Liver (tissue), 10 donors: ENCODE measurements at places on chromosomes 2 and 18. TPM values are rescaled to one million over a fixed set of nuclear protein-coding genes. Genes with fewer than 3 reads are reported as not detected.

GRCh38 chr2:144414324-144414845 lies 105.5 kb downstream of the ZEB2 start:
- no peak for DNase-seq

- no peak for DNase-seq
Observed at GRCh38 chr18:55779691-55780585, 191.9 kb upstream of the TCF4 start.

- DNase-seq, result no peak
Observed at GRCh38 chr2:108916796-108917421, 72.1 kb downstream of the EDAR start.

DNA sequence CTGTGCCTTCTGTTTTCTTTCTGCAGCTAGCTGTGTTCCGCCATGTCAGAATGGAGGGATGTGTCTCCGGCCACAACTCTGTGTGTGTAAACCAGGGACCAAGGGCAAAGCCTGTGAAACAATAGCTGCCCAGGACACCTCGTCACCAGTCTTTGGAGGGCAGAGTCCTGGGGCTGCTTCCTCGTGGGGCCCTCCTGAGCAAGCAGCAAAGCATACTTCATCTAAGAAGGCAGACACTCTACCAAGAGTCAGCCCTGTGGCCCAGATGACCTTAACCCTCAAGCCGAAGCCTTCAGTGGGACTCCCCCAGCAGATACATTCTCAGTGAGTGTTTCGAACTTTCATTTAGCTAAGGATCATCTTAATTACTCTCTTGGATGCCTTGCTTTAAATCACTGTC lies 74.1 kb downstream of the LTBP1 start:
- no peak for DNase-seq

DNA sequence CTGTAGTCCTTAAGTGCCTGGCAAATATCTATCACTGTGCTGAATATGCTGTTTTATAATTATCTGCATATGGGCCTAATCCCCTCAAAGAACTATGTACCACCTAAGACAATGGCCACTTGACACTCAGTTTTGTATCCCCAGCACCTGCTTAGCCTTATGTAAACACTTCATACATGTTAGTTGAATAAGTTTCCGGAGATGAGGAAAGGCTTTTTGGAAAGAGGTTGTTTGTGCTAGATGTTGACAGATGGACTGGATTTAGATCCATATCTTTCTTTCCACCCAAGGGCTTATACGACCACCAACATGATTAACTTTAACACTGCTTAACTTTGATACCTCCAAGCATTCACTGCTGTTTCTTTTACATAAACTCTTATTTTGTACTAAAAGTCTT lies 63.3 kb downstream of the FAM228A start:
- no peak for DNase-seq

DNA sequence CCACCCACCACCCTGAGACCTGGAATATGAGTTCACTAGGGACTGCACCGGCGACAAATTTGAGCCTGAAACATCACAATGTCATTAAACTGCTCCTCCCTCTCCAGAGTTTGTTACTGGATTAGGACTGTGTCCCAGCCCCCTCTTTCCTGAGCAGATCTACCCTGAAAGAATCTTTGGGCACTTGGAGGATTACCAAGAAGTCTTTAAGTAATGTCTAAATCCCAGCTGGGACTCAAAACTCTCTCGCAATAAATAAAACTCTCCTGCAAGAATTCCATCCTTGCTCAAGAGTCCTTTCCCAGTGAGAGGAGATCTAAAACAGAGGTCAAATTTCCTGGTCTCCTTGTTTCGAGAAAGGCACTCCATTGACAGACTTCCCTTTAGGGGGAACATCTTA lies 20.9 kb downstream of the GKN2 start:
- no peak for DNase-seq

GRCh38 chr2:51619961-51620360 lies 588.0 kb upstream of the NRXN1 start:
- DNase-seq, result no peak

- DNase-seq, result no peak
Observed at GRCh38 chr18:62101321-62101721, 85.5 kb downstream of the PIGN start.

- no peak for DNase-seq
Observed at GRCh38 chr18:47953471-47953931, 23.0 kb upstream of the SMAD2 start.

DNA sequence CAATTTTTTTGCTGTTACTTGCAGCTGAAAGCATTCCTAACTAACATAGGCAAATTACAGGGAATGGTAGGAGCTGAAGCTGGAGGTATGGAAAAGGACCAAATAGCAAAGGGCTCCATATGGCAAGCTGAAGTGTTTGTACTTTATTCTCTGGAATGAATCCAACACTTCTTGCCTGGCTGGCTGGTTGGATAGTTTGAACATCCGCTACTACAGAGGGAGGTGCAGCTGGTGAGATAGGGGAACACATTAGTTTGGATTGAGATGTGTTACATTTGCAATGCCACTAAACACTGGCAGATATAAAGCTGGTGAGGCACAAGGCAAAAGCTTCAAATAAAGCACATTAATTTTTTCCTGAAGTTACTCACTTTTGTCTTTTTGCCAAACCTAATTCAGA lies 291.5 kb downstream of the SP3 start:
- DNase-seq, result no peak

DNA sequence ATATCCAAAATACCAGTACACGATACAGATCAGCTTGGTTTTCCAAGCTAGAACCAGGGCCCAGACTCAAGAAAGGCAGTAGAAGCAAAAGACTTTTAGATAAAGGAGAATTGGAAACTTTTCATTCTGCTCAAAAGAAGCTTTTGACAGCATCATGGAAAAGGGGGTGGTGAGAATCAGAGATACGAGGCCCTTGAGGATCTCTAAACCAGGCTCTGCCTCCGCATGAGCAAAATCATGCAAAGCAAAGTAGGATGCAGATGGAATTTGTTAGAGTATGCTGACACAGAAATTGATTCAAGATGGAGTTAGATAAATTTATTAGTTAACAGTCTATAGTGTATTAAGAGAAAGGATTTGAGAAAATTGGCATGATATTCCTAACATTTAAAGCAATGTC lies 39.8 kb downstream of the FAM98A start:
- DNase-seq, result no peak

DNA sequence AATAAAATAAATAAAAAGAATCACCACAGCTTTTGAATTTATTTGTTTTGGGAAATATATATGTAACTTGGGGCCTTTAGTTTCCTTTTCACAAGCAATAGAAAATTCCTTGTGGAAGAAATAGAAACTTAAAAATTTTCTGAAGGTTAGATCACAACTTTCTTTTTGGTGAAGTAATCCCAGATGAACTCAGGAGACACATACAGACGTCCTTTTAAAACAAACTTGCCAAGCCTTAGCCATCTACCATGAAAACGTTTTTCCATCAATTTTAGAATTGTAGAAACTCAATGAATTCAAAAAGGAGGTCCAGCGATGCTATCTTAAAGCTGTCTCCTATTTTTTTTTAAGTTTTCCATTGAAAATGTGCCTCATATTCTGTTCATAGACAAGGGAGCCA lies 225.6 kb downstream of the ASXL3 start:
- DNase-seq, result no peak

GRCh38 chr2:27074738-27075565 lies 3.5 kb upstream of the EMILIN1 start:
- no peak for DNase-seq

The RAB12 gene
- total RNA-seq, result 16.5 TPM

The TIA1 gene
- 56.2 TPM for total RNA-seq

The SLC66A2 gene
- total RNA-seq, result 47.8 TPM

The C2orf15 gene
- 0.33 TPM for total RNA-seq

The BMP10 gene
- total RNA-seq, result 9.5 TPM

The GFPT1 gene
- 16.9 TPM for total RNA-seq

The LOXHD1 gene
- total RNA-seq, result 0.09 TPM

The PASK gene
- 8.8 TPM for total RNA-seq

The PLGLB1 gene
- total RNA-seq, result 35.1 TPM

The LINC00305 gene
- total RNA-seq, result not detected

The PIGN gene
- total RNA-seq, result 19.2 TPM

The DNAH7 gene
- 0.50 TPM for total RNA-seq

The CFC1 gene
- not detected for total RNA-seq

The BBS5 gene
- total RNA-seq, result 2.1 TPM
